SJSA1 (cell line): ENCODE measurements at places on chromosomes 12 and 14. TPM values are rescaled to one million over a fixed set of nuclear protein-coding genes. Genes with fewer than 3 reads are reported as not detected.

Gene C12orf54
- 0.53 TPM in 1 of 2 replicates, not detected in the other for total RNA-seq

Gene VRTN
- total RNA-seq: not detected in 2 replicates

Gene TBX3
- 28.8 and 37.4 TPM in 2 replicates for total RNA-seq

DNA sequence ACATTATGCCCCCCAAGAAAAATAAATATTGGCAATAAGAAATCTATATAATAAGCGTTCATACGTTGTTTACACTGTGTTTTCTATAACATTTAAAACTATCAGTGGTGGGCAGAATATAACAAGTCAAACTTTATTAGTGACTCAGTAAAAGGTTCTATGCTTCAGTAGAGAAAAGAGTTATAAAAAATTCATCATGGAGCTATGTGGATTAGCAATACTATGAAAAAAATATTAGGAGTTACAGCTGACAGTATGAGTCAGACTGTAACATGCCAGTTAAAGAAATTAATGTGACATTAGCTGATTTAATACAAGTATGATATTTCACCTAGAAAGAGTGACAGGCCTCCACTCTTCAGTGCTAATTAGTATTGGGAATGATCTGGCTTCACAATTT is 125.1 kb upstream of the GARIN6 start:
- H3K4me1 ChIP-seq: no peaks in the 10 kb centered on the region
- H3K27ac ChIP-seq: no peak overlapping the region
- no peaks in the 10 kb centered on the region for H3K36me3 ChIP-seq
- no peak for DNase-seq
- no peak overlapping the region for H3K4me3 ChIP-seq

GRCh38 chr12:88802096-88802706 is 221.9 kb upstream of the KITLG start:
- no peak for DNase-seq
- no peaks in the 10 kb centered on the region for H3K27me3 ChIP-seq
- no peaks in the 10 kb centered on the region for H3K4me1 ChIP-seq
- no peaks in the 10 kb centered on the region for H3K36me3 ChIP-seq
- no peak overlapping the region for H3K27ac ChIP-seq

DNA sequence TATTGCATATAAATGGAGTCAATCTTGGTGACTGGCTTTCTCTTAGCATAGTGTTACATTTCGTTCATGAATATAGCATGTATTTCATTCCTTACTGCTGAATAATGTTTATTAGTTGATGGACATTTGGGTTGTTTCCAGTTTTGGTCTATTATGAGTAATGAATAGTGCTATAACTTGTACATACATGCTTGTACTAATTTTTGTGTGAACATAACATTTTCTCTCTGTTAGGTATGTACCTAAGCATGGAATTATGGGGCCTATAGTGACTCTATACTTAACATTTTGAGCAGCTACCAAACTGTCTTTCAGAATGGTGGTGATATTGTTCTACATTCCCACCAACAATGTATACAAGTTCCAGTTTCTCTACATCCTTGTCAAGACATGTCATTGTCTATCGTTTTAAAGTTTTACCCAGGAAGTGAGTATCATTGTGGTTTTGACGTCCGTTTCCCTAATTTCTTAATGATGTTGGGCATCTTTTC is 23.1 kb downstream of the ATP2A2 start:
- no peaks in the 10 kb centered on the region for H3K27me3 ChIP-seq
- H3K36me3 ChIP-seq: peaks cover 82% of the 10 kb centered on the region
- H3K4me1 ChIP-seq: peaks cover 33% of the 10 kb centered on the region

GRCh38 chr14:103474893-103475292 is 47.7 kb downstream of the CKB start:
- no peak for DNase-seq
- H3K36me3 ChIP-seq: peaks cover 62% of the 10 kb centered on the region
- no peak overlapping the region for H3K4me3 ChIP-seq
- no peak overlapping the region for H3K27ac ChIP-seq
- H3K27me3 ChIP-seq: no peaks in the 10 kb centered on the region

DNA sequence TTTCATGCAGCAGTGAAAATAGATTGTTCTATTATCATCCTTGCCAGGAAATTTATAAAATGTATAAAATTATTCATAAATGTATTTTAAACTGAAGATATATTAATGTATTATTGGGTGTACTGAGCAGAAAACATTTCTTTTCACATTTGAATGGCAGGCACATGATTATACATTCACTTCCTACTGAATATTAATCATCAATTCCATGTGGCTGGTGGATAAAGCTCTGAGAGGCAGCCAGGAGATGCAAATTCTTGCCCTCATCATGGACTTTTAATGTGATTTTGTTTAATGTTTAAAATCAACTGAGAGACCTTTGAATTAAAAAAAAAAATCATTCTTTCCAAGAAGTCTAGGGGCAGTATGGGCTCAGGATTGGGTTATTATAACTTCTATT is 40.8 kb downstream of the ANO6 start:
- no peaks in the 10 kb centered on the region; the same call in 1 of the 2 replicates for H3K4me1 ChIP-seq
- no peak overlapping the region for H3K4me3 ChIP-seq
- H3K36me3 ChIP-seq: peaks cover 3% of the 10 kb centered on the region; the same call in 1 of the 2 replicates
- no peaks in the 10 kb centered on the region for H3K27me3 ChIP-seq

- peaks cover 11% of the 10 kb centered on the region for H3K27me3 ChIP-seq
- DNase-seq: no peak
- peaks cover 21% of the 10 kb centered on the region for H3K4me1 ChIP-seq
- no peak overlapping the region for H3K4me3 ChIP-seq
Measured at GRCh38 chr12:53935383-53936341, 3.0 kb upstream of the HOXC13 start.

DNA sequence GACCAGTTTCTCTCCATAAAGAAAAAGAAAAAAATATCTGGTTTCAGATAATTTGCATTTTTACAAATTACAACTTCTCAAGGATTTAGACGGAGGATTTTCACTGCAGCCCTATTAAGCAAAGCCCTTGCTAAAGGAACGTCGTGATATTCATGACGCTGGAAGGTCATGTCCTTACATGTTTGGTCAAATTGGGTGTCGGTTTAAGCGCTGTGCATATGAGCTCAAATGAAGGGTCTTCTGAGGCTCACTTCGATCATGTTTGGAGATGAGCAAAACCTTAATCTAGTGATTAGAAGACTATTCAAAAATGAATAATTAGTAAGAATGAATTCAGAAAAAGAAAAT is 67.3 kb upstream of the USP15 start:
- H3K27ac ChIP-seq: no peak overlapping the region
- peaks cover 41% of the 10 kb centered on the region for H3K27me3 ChIP-seq
- DNase-seq: no peak
- H3K4me3 ChIP-seq: no peak overlapping the region
- peaks cover 11% of the 10 kb centered on the region for H3K4me1 ChIP-seq
- no peaks in the 10 kb centered on the region for H3K36me3 ChIP-seq
